ENCODE measurements at places on chromosomes 6 and 20. TPM values are rescaled to one million over a fixed set of nuclear protein-coding genes. Genes with fewer than 3 reads are reported as not detected.

Gene MYCT1
- 12.0 TPM for total RNA-seq

Gene GPX5
- total RNA-seq, result not detected

Gene IMPG1
- total RNA-seq, result 0.52 TPM

Gene PPP1R14C
- total RNA-seq, result 14.1 TPM

Gene KCNK17
- 1.6 TPM for total RNA-seq

All from skeletal muscle tissue (tissue), 5 donors.